ENCODE measurements at places on chromosomes 7 and 10.
A peak's percentile ranks its signal among the peaks of the same experiment; 100 is the strongest.

GRCh38 chr7:20776214-20776911, 10.3 kb downstream of the SP8 start:
- no peak for DNase-seq

DNA sequence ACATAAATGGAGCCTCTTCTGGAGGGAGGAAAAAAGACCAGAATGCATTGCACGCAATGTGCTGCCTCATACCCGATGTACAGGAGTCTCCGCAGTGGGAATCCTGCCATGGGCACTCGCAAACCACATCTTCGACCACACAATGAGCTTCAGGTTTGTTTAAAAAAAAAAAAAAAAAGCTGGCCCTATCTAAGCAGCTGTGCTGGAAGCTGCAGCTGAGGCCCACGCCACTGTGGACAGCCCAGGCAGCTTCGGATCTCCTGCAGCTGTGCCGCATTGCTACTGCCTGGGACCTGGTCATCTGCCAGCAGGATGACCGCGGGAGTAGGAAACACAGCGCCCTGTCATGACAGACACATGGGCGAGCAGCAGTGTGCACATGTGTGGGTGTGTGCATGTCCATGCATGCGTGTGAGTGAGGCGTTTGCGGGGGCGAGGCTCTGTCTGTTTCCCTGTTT, 26.0 kb downstream of the EN2 start:
- DNase-seq, result no peak

DNA sequence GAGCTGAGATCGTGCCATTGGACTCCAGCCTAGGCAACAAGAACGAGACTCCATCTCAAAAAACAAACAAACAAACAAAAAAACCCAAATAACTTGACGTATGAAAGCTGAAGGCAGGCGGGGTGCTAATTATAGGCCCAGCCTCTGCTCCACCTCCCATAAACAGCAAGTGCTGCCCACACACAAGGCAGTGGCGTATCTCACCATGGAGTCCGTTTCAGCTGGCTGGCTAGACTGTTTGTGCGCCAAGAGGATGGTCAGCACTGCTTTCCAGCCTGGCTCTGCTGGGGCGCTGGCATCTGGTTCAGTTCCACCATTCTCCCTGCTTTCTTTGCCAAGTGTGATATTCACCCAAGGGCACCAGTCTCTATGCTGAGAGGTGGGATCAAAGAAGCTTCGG, 29.1 kb downstream of the ZC3HC1 start:
- no peak for DNase-seq

DNA sequence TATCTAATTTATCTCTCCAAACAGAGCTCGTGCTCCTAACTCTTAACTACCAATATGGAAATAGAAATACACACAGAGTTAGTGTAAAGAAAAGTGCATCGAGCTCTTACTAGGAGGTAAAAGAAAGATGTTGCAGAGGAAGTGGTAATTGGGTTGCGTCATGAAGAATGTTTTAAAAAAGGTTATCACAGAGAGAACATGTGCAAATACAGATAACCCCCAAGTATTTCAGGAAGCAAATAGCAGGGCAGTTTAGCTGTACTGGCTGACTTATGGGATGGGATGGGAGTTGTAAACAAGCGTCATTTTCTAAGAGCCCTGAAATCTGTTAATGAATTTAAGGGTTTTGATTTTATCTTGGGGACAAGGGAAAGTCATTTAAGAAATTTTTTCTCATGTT, 153.9 kb downstream of the AGMO start:
- DNase-seq, result no peak

DNA sequence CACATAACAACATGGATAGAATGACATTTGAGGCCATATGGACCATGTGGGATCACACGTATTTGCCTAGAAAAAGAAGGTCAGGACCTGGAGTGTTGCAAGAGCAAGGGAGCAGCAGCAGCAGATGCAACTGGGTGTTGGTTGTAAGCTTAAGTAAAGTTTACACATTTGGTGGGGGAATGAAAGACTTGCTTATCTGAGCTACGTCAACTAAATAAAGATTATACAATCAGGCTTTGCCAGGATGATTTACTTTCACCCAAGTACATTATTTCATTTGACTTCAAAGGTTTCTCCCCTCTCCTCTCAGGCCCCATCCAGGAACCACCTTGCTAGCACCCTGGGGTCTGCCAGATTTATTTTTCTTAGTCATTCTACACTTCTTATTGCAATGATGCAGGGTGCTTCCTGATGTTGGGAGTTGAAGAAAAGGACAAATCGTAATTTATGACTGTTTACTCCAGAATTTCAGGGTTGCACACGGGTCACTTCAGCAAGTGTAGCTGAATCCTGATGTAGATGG, 591.9 kb upstream of the IGFBP3 start:
- no peak for DNase-seq

DNA sequence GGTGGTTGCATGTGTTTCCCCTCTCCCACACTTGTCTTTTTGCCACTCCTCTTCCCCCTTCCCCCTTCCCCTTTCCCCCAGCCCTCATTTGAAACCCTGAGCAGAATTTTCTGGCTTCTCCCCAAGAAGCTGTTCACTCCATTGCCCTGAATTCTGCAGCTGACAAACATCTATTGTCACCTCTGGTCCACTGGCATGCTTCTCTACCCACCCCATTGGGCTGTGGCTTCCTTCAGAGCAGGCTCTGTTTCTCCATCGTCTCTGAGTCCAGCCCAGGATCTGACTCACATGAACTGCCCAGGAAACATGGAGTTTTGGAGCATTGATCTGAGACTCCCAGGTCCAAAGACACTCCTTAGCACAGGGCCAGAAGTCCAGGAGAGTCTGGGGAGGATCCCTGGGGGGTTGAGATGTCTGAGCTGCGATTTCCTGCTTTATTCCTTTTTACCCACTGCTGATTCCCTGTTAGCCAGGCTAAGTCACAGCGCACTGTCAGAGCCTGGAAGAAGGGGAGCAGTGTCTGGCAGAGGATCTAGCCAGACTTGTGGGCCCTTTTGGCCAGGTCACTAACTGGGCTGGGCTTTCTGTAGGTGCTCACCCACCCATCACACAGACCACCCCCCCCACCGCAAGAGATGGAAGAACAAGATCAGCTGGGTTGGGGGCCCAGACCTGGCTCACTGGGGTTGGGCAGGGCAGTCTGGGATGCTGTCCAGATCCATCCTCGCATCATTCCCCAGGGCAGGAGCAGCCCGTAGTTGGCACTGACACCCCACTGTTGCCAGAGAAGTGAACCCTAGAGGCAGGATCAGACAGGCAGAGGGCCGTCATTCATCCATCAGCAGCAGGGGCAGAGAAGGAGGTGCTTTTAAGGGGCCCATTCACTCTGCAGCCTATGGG, 3.5 kb downstream of the CHAT start:
- no peak for DNase-seq

- no peak for DNase-seq
Observed at GRCh38 chr10:71545001-71545400, 148.3 kb downstream of the CDH23 start.

DNA sequence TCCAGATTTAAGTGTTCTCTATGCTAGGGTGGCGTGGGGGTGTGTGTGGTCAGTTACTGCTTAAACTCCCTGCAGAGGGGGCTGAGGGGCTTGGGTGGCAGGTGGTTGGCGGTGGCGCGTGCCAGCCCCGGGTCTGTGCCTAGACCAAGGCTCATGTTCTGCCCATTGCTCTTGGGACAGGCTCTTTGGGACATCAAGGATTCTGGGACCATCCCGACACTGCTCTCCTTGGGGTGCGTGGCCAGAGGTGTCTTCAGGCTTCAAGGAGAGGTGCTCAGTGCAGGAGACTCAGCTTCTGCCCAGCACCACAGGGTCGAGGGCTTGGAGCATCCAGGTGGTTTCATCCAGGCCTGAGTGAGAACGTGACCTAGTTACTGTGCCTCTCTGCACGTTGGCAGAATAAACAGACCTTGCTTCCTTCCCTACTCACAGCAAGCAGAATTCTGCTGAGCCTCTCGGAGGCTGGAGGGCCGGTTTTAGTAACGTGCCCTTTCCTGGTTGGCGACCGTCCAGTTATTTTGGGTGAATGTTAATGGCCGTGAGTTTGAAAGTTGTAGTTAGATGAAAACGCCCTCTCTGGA, 39.9 kb downstream of the CAMK1D start:
- DNase-seq, result no peak

- no peak for DNase-seq
Observed at GRCh38 chr7:154994996-154995395, 7.9 kb downstream of the PAXIP1 start.

DNA sequence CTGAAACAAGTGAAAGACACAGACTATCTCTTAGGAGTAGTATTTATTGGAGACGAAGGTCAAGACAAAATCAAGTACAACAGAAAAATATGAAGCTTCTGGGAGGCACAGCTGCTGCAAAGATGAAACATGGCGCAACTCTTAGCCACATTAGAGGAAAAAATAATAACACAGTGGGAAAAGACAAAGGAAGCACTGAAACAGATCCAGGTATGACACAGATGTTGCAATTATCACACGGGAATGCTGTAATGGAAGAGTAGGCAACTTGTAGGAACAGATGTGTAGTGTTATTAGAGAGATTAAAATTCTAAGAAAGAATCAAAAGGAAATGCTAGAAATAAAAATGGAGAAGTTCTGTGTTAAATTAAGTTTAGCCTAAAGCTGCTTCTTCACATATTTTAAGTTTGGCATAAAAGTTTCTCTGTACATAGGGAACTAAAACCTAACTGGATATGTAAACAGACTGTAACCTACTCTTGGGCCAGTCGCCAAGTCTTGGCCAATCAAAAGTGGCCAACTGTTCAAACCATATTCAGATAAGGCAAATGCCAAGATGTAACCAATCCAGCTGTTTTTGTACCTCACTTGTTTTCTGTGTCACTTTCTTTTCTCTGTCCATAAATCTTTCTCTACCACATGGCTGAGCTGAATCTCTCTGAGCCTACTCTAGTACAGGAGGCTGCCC, 1132.0 kb upstream of the LRRTM3 start:
- no peak for DNase-seq

- no peak for DNase-seq
Observed at GRCh38 chr10:109474261-109474660, 449.1 kb downstream of the XPNPEP1 start.

- no peak for DNase-seq
Observed at GRCh38 chr10:45375716-45376231, 1.8 kb downstream of the ALOX5 start.

DNA sequence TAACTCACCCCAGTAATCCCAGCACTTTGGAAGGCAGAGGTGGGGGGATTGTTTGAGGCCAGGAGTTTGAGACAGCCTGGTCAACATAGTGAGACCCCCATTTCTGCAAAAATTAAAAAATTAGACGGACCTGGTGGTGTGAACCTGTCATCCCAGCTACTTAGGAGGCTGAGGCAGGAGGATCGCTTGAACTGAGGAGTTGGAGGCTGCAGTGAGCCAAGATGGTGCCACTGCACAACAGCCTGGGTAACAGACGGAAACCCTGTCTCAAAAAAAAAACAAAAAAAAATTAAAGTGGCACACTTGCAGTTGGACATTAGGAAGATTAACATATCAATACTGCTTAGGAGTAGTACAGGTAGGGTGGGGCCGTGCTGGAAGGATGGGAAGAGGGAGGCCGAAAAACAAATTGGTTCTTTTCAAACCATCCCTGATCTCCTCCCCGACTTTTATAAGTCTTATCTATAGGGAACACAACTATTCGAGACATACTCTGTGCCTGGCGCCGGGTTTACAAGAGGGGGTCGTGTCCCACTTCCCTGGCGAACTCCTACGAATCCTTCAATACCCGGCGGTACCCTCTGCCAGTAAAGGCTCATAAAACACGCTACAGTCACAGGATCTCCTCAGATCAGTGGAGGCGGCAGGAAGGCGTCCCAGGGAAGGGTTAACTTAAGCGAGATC, 628 bp downstream of the TAF6 start:
- DNase-seq, result no peak

GRCh38 chr10:123427165-123427786, 238.9 kb upstream of the GPR26 start:
- DNase-seq, result no peak

DNA sequence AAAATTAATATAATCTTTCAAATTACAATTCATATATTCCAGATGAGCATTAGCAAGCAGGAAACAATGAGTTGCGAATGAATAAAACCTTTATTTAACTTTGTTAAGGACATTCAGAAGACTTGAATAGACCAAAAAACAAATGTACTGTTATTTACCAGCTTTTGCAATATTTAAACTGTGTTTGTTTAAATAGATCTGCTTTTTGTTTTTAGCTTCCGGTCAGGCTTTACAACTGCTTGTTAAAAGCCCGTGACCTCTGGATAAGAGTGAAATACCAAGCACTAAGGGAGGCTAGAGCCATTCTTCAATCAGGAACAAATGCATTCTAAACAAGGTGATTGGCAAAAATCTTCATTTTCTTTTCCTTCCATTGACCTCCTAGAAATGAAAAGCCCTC, 184.9 kb upstream of the GNAI1 start:
- DNase-seq, result no peak

DNA sequence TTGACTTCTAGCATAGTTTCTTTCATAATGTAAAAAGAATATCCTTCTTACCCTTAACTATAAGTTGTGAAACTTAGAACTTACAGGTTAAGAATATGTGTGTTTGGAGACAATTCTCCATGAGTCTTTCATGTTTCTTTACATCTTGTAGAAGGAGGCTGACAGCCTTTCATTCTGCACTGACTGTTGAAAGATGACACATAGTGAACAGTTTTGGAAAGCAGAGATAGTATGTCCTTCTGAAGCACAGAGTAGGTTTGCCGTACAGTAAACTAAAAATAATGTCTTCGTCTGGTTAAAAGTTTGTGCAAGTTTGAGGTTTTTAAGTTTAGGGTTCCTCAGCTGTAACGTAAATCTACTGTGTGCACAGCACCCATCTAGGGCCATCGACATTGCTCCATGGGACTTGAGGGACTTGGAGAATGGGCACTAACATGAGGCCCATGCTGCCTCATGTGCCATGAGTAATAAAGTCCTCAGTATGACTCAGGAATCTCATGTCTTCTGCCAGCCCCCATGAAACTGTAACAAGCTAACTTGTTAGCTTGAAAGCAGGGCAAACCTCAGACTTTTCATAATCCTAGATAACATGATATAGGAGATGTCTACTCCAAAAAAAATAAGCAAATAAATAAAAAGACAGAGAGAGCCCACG, 24.5 kb upstream of the ELAPOR2 start:
- peak; percentile 8 for DNase-seq

- peak; percentile 92 for DNase-seq
Observed at GRCh38 chr10:22228943-22229801, 11.4 kb upstream of the EBLN1 start.
